ENCODE measurements at places on chromosomes 1 and 21.

DNA sequence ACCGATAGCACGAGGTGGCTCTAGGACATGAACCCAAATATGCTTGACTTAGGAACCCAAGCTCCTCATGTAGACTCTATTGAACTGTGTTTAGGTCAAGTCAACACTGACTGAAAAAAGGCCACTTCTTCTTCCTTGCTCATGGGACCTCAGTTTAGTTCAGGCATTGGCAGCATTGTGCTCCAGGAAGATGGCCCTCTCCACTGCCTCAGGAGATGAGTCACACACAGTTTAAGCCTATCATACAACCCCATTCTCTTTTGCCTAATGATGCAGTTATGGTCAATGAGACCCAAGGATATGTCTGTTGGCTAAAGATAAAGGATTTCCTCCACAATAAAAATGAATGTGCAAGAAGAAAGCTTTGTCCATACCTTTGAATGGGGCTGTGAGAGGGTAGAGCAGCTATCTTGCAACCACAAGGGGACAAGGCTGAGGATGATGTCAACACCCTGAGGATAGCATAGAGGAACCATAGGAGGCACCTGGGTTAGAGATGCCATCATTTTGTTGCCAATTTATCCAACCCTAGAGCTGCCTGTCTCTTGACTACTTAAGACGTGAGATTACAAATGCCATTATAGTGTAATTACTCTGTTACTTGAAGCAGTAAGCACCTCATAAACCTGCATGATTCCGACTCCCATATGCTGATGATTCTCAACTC is 3.0 kb upstream of the TRIM63 start:
- no peak for DNase-seq

- no peak for DNase-seq
These were observed 19.7 kb downstream of the TNNT2 start for GRCh38 chr1:201357636-201358348.

GRCh38 chr1:198708761-198709525 is 70.1 kb downstream of the PTPRC start:
- no peak for DNase-seq

GRCh38 chr1:103461161-103462105 is 64.1 kb upstream of the RNPC3 start:
- DNase-seq, result no peak
